Ureter (tissue), 1 donor: ENCODE measurements at places on chromosomes 11 and 22. TPM values are rescaled to one million over a fixed set of nuclear protein-coding genes. Genes with fewer than 3 reads are reported as not detected.

The TNNT3 gene
- 57.7 TPM for total RNA-seq

The MS4A6E gene
- not detected for total RNA-seq

The CCDC85B gene
- 20.5 TPM for total RNA-seq

The OR8K3 gene
- not detected for total RNA-seq

The MS4A7 gene
- 33.2 TPM for total RNA-seq

The MS4A5 gene
- total RNA-seq = not detected

The BID gene
- total RNA-seq = 31.3 TPM

The OR51B2 gene
- total RNA-seq = not detected

The YAP1 gene
- total RNA-seq = 152 TPM

The PHOX2A gene
- not detected for total RNA-seq

The TMPRSS13 gene
- total RNA-seq = 1.9 TPM
